IPS DF 6.9 (cell line): ENCODE measurements at places on chromosomes 5 and 9.

GRCh38 chr5:5025774-5026408, 114.2 kb upstream of the ADAMTS16 start:
- DNase-seq = no peak

- DNase-seq = no peak
Observed at GRCh38 chr5:53479590-53480415, 626 bp upstream of the FST start.

- no peak for DNase-seq
Observed at GRCh38 chr9:86122311-86122710, 23.0 kb upstream of the GOLM1 start.

GRCh38 chr5:97838214-97838613, 655.2 kb upstream of the RIOK2 start:
- DNase-seq = no peak

DNA sequence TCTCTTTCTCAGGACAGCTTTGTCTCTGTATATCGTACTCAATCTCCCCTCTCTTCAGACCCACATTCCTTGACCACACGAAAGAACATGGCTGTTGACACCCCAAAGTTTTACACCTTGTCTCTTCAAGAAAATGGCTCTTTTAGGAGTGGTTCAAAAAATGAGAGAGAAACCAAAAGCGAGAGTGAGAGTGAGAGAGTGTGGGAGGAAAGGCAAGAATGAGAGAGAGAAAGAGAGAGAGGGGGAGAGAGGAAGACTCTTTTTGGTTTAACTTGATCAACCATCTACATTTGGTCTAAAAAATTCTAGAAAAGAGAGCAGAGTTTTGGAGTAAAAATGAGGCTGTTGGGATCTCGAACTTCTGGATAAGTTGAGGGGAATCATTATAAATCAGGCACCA, 581.8 kb upstream of the WWC1 start:
- no peak for DNase-seq

GRCh38 chr5:136249678-136250266, 56.8 kb upstream of the SMIM32 start:
- DNase-seq = no peak

GRCh38 chr5:80712919-80713318, 58.1 kb upstream of the DHFR start:
- DNase-seq = no peak

GRCh38 chr9:4738866-4739586, 2.0 kb downstream of the AK3 start:
- DNase-seq = no peak

DNA sequence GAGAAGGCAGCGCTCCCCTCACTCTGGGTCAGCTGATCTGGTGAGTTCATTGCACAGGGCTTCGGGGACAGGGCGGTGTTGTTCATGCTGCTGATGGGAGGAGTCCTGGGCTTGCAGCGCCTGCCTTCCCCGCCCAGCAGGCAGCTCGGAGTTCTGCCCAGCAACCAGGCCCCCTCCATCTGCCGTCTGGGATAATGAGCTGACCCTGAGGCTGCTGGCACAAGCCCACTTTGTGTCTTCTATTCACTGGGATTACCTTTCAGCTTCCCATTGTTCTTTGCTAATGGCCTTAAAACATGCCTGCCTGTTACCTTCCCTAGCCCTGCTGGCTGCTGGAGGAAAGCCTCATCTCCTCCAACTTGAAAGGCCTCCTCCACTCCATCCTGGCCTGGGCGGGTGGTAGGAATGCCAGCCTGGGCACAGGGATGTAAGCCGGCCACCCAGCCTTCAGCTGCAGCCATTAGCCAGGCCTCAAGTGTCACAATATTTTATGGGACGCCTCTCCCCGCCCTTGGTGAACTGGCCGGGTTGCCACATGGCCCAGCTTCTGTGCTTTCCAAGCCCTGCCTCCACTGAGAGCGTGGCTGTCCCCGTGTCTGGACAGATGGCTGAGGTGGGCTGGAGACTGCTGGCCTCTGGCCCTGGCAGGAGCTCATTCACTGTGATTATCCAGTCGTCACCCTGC, 70.4 kb downstream of the GADD45G start:
- no peak for DNase-seq

DNA sequence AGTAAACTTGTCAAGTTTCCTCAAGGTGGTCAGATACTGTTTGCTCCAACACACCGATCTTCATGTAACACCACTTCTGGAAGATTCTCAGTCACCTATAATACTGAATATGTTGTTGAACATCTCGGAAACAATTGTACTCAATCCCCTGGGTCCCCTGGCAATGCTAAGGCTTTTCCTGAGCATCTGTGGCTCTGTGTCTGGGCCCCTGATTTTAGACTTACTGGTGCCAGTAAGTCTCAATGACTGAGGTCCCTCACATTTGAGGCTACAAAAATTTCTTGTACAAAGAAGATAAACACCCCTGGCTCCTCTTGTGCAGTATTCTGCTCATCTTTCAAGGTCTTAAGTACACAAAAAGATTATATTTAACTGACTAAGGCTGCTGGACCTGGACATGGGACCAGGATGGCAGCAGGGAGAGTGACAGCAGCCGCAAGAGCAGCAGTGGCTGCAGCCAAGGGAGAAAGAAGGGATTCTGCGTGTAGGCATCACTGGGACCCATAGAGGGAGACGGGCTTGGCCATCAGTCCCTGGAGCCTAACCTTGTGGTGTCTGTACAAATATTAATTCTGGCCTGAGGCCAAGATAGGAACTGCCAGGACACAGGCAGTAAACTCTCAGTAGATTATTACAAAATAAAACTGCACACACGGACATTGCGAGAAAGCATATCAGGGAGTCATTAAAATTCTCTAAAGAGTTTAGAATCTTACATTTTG, 49.0 kb upstream of the TNPO1 start:
- no peak for DNase-seq

DNA sequence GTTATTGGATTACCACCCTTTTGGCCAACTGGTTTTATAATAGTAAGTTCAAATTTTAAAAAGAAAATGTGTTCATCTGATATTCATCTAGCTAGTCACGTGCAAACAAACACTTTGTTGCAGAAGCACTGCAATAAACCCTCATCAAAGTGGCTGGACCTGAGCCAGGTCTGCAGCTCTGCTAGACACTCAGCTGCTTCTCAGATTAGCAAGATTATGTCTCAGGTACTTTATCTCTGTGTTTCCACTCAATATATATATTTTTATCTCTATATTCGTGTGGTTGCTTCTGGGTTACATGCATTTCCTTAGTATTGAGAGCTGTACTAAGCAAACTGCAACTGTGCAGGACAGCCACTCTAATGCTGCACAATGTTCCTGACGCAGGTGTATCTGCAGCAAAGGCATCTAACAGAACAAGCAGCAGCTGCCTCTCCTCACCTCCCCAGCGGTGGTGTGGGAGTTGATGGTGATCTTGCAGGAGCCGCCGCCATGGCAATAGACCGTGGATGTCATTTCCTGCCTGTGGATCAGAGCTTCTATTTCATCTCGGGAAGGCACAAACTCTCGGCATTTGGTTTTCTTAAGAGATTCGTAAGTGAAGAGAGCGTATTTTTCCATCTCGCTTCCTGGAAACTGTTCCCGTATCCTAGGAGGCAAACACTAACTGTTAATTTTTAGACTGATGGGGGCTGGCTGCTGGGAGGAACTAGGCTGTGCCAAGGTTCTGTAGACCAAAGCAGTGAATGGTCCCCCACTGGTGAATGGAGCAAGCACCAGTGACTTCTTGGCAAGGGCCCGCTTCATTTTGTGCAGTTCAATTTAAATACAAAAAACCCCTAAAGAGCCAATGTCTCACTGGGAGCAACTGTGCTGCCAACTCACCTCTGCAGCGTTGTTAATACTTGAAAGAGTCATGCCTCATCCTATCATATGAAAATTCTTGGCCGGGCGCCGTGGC, 56.7 kb upstream of the RETREG1 start:
- no peak for DNase-seq

DNA sequence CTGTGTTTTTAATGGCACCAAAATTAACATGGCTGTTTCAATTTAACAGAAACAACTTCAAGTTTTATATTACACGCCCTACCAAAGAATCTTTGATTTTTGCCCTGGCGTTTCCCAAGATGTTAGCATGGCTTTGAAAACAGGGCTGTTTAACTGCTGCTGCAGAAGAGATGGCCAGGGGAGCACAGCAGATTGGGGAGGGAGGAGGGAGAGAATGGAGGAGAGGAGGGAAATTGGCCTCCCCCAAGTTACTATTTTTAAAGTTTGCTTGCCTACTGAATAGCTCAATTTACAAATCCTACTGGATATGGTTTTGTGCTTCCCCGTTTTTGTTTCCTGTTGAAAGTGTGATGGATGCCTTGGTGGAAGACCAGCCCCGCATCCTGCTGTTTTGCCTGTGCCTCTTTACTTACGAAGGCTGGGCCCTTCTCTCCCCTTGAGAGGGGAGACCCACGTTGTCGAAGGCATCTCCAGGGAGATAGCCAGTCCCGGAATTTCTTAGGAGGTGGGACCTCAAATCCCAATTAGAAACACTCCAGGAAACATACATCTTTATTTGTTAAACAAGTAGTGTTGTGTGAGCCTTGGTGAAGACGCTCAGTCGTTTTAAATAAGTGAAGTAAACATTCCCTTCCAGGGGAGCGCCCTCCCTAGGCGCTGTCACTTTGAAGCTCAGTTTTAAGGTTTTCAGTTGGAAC, 98.6 kb downstream of the AOPEP start:
- peak; percentile 27 for DNase-seq

- DNase-seq = no peak
Observed at GRCh38 chr9:121819428-121820231, 168.2 kb downstream of the DAB2IP start.

DNA sequence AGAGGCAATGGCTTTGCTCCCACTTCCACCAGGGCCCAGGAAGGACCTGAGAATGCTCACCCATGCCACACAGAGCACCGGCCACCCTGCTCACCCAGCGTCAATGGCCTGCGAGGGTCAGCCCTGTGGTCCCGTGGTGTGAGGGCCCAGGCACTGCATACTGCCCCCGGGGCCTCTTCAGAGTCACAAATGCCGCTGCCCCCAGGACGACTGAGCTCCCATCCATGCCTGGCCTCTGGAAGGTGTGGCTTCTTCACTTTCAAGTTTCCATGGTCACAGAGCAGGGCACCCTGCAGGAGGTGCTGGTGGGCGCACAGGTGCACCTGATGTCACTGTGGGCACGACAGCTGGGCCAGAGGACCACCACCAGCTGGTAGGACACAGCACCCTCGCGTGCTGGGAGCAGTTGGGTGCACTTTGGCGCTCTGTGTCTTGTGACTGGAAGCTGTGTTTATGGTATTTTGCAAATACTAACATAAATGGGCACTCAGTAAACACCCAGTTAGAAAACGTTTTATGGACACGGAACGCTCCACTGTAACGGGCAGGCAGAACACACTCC, 12.5 kb upstream of the ZDHHC11 start:
- DNase-seq = no peak

- DNase-seq = peak; percentile 64
Observed at GRCh38 chr5:146541958-146542849, 26.2 kb upstream of the GPR151 start.

GRCh38 chr9:138006576-138007233, 129.1 kb downstream of the CACNA1B start:
- DNase-seq = no peak

DNA sequence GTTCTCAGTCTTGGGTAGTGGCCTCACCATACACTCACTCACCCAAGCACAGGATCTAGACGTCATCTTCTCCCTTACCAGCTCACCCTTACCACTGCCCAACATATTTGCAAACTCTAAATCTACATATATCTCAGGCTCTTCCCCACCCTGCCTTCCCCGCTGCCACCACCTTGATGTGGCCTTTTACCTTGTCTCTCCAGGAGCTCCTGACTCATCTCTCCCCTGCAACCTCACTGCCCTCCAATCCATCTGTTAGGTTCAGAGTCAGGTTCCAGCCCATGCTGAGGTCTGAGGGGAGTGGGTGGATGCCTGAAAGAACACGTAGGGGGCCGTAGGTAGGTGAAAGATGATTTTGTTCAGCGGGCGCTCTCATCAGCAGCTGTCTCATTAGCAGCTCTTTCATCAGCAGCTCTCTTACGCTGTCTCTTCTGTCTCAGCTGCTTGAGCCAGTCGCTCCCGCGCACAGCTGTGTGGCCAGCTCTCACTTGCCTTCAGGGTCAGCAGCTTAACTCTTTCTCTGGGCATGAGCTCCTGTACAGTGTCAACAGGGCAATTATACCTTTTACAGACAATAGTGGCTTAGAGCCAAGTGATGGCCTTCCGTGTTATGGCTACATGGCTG, 23.1 kb upstream of the CKMT2 start:
- no peak for DNase-seq

DNA sequence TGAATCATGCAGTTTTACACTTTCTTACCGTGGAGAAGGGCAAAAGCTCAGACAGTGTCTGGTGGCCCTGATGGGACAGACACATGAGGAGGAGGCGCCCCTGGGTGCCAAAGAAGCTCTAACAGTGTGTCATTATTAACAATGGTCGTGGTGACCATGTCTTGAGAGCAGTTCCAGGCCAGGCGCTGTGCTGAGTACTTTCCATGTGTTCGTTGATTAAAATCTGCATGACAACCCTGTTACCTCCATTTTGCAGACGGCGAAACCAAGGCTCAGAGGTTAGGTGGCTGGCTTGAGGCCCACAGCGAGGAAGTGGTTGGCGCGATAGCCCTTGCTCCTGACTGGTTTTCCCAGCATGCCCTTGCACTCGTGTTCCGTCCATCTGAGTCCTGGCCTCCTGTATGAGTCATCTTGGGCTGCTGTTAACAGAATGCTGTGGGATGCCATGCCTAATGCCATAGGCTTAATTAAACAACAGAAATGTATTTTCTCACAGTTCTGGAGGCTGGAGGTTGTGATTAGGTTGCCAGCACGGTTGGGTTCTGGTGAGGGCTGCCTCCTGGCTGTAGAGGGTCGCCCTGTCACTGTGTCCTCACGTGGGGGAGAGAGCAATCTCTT, 92.0 kb downstream of the AMBP start:
- no peak for DNase-seq

DNA sequence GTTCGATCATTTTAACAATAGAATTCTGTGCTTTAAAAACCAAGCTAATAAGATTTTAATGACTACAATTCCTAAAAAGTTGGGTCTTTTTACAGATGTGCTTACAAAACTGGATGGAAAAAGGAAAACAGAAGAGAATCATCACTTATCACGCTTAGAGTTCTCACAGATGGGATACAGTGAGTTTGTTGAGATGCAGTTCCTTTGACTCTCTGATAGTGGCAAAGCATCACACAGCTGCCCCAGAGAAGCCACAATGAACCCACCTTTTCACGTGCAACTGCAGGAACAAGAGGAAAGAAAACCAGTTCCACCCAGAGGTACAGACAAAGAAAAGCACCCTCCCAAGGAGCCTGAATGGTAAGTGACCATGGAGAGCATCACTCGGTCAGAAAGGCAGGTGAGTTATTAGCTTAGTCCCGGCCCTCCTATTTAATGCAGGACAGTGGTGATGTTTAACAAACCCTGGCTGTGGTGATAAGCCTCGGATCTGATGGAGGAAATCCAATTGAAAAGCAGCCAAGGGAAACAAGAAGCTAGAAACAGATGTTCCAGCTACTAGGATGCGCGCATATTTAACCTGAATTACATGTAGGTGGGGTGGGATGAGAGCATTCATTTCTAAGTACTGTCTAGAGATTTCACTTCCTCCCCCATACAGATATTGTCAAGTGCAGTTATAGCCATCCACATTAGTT, 167.7 kb downstream of the TARS1 start:
- DNase-seq = no peak
